ENCODE measurements at places on chromosomes 3 and 15.

GRCh38 chr3:37024820-37025405, 31.6 kb downstream of the MLH1 start:
- DNase-seq = no peak

GRCh38 chr3:108887121-108887520, 64.5 kb downstream of the TRAT1 start:
- no peak for DNase-seq

DNA sequence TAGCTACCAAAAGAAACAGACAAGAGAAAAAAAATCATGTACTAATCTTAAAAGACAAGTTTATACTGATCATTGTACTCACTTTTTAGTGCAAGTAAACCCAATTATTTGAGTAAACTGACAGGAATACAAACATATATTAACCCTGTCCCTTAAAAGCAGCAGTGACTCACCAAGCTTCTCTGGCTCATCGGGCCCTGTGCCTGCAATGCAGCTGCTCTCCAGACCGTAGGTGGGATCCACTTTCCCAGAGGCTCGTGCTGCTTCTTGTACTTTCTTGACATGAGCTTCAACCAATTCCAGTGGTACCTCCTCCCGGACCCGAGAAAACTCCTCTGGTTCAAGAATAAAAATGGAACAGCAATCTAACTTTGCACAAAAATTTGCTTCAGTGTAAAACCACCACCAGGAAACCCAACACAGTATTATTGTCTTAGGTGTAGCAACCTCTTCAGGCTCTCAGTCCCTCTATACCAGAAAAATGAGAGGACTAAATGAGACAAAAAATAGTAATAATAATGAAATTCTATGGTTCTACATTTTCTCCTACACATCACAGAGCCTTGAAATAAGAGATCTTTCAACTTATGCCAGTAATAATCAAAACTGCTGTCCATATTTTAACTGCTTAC, 82.6 kb upstream of the CSPG5 start:
- no peak for DNase-seq

DNA sequence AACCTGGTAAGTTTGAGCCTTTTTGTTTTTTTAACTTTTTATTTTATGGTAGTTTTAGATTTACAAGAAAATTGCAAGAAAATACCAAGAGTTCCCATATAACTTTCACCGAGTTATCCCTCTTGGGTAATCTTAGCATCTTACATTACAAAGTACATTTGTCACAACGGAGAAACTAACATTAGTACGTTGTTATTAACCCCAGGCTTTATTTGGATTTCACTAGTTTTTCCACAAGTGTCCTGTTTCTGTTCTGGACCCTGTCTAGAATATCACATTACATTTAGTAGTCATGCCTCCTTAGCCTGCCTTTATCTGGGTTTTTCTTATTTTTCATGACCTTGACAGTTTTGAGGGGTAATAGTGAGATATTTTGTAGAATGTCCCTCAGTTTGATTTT, 53.5 kb upstream of the KPNA4 start:
- DNase-seq = no peak

- no peak for DNase-seq
Observed at GRCh38 chr3:189304465-189305351, 132.9 kb downstream of the TPRG1 start.

GRCh38 chr3:115915061-115915460, 291.8 kb downstream of the GAP43 start:
- no peak for DNase-seq

- no peak for DNase-seq
Observed at GRCh38 chr3:48879307-48879993, 19.2 kb downstream of the SLC25A20 start.

- DNase-seq = no peak
Observed at GRCh38 chr3:105790534-105790933, 78.3 kb downstream of the CBLB start.

GRCh38 chr3:106184540-106185457, 316.0 kb upstream of the CBLB start:
- no peak for DNase-seq

DNA sequence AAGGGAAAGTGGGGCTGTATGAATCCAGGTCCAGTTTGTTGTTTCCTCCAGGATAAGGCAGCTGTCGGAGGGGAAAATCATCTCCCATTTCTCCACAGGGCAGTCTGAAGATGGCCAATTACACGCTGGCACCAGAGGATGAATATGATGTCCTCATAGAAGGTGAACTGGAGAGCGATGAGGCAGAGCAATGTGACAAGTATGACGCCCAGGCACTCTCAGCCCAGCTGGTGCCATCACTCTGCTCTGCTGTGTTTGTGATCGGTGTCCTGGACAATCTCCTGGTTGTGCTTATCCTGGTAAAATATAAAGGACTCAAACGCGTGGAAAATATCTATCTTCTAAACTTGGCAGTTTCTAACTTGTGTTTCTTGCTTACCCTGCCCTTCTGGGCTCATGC, 911 bp downstream of the CCRL2 start:
- no peak for DNase-seq

- no peak for DNase-seq
Observed at GRCh38 chr3:143975554-143976152, 4.0 kb downstream of the DIPK2A start.

DNA sequence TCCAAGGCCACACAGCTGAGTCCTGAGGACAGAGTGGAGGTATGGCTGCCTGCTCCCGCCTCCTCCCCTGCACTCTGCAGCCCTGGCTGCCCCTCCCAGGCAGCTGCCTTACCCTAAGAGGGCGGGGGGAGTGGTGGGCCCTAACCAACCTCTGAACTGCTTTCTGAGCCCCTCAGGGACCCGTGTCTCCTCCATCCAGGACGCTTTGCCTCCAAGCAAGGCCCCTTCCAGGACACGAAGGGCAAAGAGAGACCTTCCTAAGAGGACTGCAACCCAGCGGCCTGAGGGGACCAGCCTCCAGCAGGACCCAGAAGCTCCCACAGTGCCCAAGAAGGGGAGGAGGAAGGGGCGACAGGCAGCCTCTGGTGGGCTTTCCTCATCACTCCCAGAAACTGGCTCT, 7.6 kb downstream of the NEIL1 start:
- no peak for DNase-seq

DNA sequence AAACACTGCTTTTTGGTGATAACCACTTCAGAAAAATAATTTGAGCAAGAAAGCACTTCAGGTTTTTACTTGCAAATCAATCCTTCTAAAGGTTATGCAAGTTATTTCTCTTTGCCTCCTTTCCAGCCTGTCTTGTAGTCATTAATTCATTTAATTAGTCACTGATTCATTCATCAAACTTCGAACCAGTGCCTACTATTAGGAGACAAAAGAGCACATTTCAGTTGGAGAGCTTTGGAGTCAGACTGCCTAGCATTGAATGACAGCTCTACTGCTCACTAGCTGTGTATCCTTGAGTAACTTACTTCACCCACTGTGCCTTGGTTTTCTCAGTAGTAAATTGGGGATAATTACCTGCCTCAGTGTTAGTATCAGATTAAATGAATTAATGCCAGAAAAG, 14.9 kb upstream of the LRRC58 start:
- DNase-seq = no peak

- no peak for DNase-seq
Observed at GRCh38 chr15:35854316-35854715, 308.4 kb upstream of the DPH6 start.
